ENCODE measurements at places on chromosomes 4 and X.

DNA sequence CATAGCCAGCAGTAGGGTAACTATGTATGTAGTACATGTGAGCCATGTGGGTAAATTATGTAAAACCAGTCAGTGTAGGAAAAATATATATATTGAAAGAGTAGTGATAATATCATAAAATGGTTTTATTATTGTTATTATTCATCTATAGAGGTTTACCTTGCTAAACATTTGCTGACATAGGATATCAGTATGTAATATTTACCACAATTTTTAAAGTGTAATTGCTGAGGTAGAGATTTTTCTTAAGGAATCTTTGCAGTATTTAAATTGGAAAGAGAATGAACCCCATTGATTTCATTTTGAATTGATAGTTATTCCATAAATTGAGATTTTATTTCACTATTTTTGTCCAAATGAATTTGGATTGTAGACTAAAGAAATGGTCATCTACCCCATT lies 27.1 kb downstream of the SLAIN2 start:
- no peak for DNase-seq

GRCh38 chr4:100099746-100100145 lies 90.5 kb downstream of the DDIT4L start:
- no peak for DNase-seq

DNA sequence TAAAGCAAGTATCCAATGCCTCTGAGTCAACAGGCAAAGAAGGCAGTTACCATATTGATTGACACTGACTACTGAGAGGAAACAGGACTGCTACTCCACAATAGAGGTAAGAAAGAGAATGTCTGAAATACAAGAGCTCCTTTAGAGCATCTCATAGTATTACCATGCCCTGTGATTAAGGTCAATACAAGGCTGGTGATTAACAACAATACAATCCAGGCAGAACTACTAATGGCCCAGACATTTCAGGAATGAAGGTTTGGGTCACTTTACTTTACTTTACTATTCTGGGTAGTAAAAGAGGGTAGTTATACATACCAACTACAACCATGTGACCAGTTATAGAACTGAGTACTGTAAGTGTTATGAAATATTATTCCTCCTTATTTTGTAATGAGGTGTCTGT lies 44.5 kb downstream of the BRWD3 start:
- peak; percentile 52 for DNase-seq

- DNase-seq: no peak
Measured at GRCh38 chr4:138448169-138448568, 206.0 kb upstream of the SLC7A11 start.

DNA sequence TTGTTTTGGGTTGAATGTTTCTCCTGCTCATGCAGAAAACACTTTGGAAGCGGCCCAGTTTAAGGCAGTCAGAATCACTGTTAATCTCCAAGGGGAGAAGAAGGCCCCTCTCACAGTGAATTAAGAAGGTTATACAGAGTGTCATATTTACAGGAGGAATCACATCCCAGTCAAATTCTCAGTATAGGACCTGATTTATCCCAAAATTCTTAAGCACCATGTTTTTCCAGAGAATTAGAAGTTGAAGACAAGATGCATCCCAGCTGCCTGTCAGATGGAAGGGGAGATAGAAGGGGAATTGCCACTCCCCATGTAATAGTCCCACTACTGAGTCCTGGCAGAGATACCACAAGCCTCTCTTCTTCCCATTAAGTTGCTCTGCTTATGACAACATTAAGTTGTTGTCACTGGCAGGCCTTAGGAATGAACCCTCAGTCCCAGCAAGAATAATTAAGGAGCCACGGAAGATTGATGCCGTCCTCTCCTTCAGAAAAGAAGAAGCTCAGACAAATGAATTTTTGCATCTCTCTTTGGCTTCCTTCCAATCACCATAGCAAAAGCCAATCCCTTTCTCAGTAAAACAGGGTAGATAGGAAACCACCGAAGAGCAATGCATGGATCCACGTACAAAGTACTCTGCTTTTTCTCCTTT lies 138.4 kb downstream of the LDB2 start:
- DNase-seq: no peak
